ENCODE measurements at places on chromosomes 3 and 15.

GRCh38 chr3:112640930-112641801, at the start of gene CCDC80:
TSS of gene CCDC80 (minus strand) at chr3:112641143. CDS start at chr3:112639905, 1,238 bp downstream.
- no peak for DNase-seq

DNA sequence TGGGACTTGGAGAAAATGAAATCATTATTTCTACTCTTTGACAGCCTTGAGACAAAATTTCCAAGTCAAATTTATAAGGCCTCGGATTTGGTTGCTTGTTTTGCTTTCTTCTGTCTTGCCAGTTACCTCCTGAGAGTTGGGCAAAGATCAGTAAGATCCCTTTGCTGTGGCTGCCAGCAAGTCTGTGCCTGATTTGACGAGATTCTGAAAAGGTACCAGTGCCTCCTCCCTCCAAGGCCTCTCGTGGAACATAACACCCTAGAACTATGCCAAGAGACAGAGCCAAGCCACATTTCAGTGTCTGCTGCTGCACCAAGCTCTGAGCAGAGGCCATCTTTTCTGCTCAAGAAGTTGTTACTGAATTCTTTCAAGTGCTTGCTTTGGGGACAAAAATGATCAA, 61.0 kb downstream of the GTPBP8 start:
- no peak for DNase-seq

- DNase-seq: no peak
Observed at GRCh38 chr3:10570196-10570946, 65.0 kb upstream of the ATP2B2 start.

DNA sequence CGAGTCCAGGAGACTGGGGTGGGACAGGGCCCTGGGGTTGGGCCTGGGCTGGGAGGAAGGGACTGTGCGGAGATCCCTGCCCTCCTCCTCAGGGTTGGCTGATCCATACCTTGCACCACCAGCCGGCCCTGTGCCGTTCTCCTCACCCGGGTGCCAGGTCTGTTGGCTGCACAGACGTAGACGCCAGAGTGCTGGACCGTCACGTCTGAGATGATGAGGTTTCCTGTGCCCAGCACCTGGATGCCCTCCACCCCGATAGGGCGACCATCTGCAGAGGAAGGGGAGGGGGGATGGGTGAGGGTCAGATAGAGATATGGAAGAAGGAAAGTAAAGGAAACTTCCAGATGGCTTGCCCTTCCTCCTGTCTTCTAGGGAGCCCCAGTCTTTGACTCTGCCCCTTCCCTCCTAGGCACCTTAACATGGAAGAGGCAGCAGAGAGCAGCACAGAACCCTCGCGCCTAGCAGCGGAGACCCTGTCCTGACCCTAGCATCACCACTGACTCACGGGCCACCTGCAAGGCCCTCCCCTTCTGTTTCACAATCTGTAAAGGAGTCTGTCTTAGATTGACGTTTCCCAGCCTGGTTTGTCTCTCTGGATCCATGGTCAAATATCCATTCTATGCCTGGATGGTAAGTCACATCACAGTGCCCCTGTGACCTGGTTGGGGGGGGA, 28.8 kb downstream of the RNU5B-1 start:
- no peak for DNase-seq

DNA sequence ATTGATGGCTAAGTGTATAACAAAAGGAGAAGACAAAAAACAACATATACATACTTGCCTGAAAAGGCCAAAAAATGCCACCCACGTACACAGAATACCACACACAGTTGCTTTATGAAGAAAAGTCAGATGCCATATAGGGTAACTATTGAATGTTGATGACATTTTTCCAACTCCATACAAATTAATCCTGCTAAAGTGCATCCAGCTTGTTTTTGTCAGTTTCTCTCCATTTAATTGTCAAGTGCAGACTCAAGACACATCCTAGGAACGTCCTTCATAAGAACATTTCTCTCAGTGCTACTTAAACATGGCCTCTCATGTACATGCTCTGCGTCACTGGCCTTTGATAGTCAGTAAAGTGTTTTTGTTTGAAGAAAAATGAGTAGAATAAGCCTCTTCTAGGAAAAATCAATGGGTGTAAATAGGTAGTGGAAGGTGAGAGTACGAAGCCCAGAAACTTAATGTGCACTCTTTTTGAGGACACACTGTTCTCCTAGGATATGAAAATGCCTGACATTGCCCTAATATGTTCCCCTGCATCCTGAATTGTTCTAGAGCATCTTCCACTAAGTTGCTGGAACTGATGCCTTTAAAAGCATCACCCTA, 267.4 kb upstream of the ATP11B start:
- DNase-seq: no peak

DNA sequence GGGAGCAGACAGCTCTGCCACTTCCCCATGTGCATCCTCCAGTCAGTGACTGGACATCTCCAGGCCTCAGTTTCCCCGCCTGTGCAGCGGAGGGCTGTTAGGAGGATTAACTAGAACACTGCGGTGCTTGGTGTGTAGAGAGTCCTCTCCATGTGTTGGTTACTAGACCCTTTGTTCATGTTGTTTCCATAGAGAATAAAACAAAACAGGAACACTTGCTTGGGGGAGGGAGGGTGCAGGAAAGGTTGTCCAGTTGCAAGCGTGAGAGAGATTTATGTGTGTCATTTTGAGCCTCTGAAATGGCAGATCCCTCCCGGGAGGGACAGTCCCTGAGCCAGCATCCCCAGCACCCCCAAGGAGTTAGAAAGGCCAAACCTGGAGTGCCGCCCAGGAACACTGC, 184.0 kb upstream of the LYSMD4 start:
- DNase-seq: no peak

DNA sequence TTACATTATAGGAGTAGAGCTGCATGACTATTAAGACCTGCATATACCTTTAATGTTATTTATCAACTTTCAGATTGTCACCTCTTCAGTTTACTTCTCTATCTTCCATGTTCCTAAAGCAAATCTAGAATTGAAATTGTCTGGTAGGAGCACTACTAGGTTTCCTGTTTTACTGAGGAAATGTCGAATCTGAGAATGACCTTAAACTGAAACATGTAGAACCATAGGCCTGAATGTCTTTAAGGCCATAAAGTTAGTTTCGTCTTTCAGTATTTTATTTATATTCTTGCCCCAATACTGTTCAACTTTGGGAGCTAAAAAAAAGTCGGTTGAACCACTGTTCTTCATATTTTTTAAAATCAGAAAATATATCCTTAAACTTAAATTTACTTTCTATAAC, 92.7 kb downstream of the IL1RAP start:
- no peak for DNase-seq

DNA sequence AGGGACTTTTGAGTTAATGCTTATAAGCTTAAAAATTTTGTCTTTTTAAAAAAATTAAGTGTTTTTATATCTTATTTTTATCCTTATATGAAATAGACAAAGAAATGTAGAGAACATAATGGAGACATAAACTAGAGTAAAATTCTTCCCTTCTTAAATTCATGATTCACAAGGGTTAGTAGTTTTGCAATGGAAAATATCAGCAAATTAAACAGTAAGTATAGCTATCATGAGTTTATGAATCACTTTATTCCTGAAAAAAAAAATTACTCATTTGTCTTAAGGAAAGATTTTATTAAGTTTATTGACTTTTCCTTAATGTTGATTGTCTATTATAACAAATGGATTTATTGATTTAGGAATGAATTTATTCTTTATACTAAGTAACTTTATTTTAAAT, 4.3 kb downstream of the ATP6V1A start:
- no peak for DNase-seq

- DNase-seq: no peak
Observed at GRCh38 chr3:113773381-113773780, 26.5 kb downstream of the ATP6V1A start.

GRCh38 chr15:93200081-93200836, 111.2 kb upstream of the RGMA start:
- DNase-seq: no peak

DNA sequence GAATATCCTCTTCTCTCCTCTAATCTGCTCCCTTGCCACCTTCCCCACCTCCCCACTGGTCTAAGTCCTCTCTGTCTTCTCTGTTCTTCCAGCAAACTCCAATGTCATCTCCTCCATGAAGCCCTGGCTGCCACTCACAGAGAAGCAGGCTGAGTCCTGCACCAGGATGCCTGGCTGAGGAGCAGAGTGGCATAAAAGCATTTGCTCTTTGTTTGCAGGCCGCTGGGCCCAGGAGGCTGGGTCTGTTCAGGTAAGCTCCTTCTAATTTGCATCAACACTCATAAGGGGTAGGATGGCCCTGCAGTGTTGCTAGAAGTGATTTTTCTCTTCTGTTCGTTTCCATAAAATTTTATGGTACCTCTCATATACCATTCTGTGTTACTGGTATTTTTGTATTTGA, 43.2 kb upstream of the KLHL25 start:
- DNase-seq: no peak

DNA sequence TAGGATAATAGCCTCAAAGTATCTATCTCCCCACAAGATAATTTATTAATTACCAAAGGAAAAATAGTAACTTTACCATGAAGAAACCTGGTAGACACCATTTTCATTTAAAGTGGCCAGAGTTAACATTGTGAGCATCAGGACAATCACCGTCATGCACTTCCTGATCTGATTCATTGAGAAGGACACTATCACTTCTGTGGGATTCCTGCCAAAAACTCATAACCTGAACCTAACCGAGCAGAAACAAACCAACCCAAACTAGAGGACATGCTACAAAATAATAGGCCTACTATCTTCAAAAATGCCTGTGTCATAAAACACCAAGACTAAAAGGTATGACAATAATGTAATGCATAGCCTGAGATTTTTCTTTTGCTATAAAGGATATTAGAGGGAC, 39.0 kb downstream of the FSIP1 start:
- DNase-seq: no peak

- DNase-seq: no peak
Observed at GRCh38 chr3:169662132-169662842, 1.2 kb downstream of the MECOM start.

GRCh38 chr3:56339244-56339643, 129.0 kb downstream of the ERC2 start:
- DNase-seq: no peak

DNA sequence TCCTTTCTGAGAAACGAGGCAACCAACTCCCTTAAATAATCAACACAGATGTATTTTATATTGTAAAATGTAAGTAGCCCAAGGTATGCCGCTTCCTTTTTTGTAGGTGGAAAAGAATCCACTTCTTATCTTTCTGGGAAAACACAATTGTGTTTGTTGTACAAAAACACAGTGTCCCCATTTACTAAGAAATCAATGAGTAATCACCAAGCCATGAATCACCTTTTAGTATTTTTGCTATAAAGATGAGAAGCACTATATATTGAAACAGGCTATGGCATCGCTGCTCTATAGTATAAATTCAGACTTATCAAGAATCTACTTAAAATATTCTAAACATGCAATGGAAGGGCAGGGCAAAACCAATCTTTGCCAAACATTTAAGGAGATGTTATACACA, 104.0 kb downstream of the TNIK start:
- no peak for DNase-seq

Measured in stimulated activated CD4-positive, alpha-beta T cell treated with anti-CD3 and anti-CD28 coated beads, Interleukin-1b, Interleukin-23, amount 100 ng/mL, for 1 hour (primary cell).